ENCODE measurements at places on chromosomes 2 and 18. TPM values are rescaled to one million over a fixed set of nuclear protein-coding genes. Genes with fewer than 3 reads are reported as not detected.

Gene FEV
- total RNA-seq: not detected

Gene DES
- total RNA-seq: 30.6 TPM

Gene ZNF512
- 13.0 TPM for total RNA-seq

Gene IL36B
- total RNA-seq: not detected

Gene AGXT
- not detected for total RNA-seq

Gene SLC11A1
- total RNA-seq: 0.63 TPM
